ENCODE measurements at places on chromosomes 3 and 15.

DNA sequence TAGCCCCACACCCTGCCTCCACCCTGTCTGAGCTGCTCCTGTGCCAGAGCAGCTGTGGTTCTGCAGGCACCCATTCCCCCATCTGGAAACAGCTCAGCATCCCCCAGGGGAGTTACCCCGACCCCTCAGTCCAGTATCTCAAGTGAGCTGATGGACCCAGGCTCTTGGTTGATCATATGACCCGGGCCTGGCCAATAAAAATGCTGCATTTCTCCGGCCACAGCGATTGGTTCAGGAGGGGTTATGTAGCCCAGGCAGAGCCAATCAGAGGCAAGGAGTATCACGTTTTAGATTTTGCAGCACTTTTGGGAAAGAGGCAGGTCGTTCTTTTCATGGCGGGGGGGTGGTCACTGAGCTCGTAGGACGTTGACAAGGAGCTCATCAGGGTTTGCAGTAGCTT lies 120.8 kb downstream of the TPRA1 start:
- DNase-seq, result no peak

DNA sequence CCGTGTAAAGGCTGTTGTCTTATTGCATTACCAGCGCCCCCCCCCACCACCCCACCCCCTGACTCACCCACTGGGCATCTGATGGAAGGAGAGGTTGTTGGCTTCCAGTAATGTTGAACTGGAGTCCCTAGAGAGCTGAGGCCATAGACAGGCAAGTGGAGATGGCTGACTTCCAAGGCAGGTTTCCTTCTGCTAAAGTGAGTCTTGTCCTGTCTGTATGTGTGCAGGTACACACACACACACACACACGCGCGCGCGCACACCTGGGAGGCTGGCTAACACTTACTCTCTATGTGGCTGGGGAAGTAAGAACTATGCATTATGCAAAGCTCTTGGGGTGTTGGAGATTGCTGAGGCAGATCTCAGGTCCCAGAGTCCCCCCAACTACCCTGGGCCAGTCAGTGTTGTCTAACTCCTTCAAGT lies 1.6 kb upstream of the KY start:
- peak; percentile 46 for DNase-seq

- no peak for DNase-seq
Observed at GRCh38 chr3:114867835-114868503, 279.1 kb downstream of the ZBTB20 start.

- no peak for DNase-seq
Observed at GRCh38 chr15:67132276-67132675, 66.9 kb downstream of the SMAD3 start.

DNA sequence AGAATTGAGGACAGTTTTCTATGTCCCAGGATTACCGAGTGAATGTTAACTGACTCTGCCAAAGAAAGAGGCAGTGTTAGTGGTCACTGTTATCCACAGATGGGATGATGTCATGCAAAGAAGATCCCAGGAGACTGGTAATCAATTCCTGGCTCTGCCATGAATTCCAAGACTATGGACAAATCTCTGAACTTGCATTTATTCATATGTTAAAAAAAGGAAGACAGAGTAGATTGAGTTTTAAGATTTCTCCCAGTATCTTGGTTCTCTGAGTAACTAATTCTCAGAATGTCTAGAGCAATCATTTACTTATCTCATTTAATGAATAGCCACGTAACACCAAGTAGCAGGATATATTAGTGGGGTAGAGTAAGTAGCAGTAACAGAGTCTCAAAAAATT lies 11.5 kb upstream of the MAP3K13 start:
- no peak for DNase-seq

DNA sequence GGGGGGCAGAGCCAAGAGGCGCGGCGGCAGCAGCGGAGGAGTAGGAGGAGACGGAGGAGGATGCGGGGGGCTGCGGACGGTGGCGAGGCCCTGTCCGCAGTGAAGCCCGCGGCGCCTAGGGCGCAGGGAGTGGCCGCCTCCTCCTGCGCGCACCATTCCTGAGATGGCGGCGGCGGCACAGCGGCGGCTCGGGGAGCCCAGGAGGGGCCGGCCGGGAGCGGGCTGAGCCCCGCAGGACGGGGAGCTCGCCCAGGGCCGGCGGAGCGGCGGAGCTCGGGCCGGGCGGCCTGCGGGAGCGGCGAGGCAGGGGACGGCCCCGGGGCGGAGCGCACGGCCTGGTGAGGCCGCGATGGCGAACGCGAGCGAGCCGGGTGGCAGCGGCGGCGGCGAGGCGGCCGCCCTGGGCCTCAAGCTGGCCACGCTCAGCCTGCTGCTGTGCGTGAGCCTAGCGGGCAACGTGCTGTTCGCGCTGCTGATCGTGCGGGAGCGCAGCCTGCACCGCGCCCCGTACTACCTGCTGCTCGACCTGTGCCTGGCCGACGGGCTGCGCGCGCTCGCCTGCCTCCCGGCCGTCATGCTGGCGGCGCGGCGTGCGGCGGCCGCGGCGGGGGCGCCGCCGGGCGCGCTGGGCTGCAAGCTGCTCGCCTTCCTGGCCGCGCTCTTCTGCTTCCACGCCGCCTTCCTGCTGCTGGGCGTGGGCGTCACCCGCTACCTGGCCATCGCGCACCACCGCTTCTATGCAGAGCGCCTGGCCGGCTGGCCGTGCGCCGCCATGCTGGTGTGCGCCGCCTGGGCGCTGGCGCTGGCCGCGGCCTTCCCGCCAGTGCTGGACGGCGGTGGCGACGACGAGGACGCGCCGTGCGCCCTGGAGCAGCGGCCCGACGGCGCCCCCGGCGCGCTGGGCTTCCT lies at the start of gene GPR27:
Gene GPR27, plus strand, starts transcription at position 155 of the 909 bp plus-strand sequence. Its CDS starts 195 bp downstream, at position 350.
- no peak for DNase-seq

GRCh38 chr3:71974786-71975185 lies 189.8 kb upstream of the PROK2 start:
- no peak for DNase-seq

DNA sequence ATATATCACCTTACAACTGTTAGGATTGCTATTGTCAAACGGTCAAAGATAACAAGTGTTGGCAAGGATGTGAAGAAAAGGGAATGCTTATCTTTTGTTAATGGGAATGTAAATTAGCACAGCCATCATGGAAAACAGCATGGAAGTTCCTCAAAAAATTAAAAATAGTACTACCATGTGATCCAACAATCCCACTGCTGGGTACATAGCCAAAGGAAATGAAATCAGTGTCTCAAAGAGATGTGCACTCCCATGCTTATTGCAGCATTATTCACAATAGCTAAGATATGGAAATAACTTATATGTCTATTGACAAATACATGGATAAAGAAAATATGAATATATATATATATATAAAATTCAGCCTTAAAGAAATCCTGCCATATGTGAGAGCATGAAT lies 274.6 kb downstream of the EDEM1 start:
- DNase-seq, result no peak

- no peak for DNase-seq
Observed at GRCh38 chr15:70348226-70348543, 250.5 kb upstream of the TLE3 start.

GRCh38 chr15:33699691-33700447 lies 268.4 kb upstream of the CHRM5 start:
- no peak for DNase-seq

- no peak for DNase-seq
Observed at GRCh38 chr3:10417847-10418246, 87.5 kb downstream of the ATP2B2 start.

DNA sequence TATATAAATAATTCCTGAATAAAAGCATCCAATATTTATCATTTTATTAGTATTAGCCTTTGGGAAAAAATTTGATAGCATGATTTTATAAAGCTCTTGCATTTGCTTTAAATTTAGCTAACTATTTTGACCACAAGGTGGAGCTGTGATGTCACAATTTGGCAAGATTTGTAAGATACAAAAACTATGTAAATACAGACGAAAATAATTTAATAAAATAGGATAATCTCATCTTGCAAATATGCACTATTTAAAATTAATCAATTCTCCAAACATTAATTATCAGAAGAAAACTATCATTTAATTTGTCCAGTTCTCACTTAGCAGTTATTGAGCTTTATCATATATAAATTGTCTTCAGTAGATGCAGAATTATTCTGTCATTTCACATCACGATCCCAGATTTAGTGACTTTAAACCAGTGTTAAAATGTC lies 95.4 kb downstream of the PLOD2 start:
- DNase-seq, result peak; percentile 53

- no peak for DNase-seq
Observed at GRCh38 chr3:9078561-9079240, 115.4 kb upstream of the RAD18 start.

GRCh38 chr15:71451130-71451529 lies 335.9 kb downstream of the THSD4 start:
- DNase-seq, result no peak

- no peak for DNase-seq
Observed at GRCh38 chr3:186871403-186871924, 29.0 kb downstream of the ADIPOQ start.

DNA sequence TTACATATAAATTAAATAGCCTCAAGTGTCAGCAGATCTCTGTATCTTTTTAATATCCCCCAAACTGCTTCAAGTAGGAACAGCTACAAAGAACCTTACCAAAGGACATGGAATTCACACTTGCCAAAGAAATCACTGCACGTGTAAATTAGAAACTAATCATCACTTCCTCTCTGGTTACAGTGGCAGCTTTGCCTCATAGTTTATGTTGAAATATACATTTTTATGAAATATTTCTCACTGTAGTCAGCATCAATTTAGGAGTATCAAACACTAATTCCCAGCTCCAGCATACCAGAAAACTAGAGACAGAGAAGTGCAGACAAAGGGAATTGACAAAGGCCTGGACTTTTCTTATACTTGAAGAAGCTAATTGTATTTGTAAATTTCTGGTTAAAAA lies 260.9 kb downstream of the TIGIT start:
- DNase-seq, result peak; percentile 59

DNA sequence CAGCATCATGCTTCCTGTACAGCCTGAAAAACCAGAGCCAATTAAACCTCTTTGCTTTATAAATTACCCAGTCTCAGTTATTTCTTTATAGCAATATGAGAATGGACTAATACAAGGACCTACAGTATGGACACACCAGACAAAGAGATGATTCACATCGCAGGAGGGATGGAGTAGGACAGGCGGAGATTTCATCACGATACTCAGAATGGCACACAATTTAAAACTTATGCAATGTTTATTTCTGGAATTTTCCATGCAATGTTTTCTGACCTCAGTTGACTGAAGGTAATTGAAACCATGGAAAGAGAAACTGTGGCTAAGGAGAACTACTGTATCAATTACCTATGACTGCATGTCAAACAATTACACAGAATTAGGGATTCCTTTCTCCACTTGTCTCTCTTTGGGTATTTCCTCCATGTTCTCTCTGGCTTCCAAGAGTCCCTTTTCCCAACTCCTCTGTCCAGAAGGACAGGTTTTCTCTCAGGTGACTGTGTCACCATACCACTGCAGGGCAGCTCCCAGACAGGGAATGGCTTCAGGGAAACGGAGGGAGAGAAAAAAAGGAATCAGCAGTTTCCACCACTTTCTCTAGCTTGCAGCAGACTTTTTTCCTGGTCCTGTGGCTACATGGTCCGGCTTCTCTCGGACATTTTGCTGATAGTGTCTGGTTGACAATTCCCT lies 3.0 kb upstream of the ANO10 start:
- DNase-seq, result no peak

DNA sequence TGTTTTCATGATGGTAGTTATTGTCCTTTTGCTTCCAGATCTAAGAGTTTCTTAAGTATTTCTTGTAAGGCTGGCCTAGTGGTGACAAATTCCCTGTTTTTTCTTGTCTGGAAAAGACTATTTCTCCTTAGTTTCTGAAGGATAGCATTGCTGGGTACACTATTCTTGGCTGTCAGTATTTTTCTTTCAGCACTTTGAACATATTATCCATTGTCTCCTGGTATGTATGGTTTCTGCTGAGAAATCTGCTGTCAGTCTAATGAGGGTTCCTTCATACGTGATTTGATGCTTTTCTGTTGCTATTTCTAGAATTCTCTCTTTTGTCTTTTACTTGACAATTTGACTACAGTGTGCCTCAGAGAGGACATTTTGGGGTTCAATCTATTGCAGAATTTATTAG lies 134.3 kb downstream of the CGGBP1 start:
- no peak for DNase-seq

GRCh38 chr15:41507820-41508290 lies 5.8 kb downstream of the LTK start:
- DNase-seq, result no peak

DNA sequence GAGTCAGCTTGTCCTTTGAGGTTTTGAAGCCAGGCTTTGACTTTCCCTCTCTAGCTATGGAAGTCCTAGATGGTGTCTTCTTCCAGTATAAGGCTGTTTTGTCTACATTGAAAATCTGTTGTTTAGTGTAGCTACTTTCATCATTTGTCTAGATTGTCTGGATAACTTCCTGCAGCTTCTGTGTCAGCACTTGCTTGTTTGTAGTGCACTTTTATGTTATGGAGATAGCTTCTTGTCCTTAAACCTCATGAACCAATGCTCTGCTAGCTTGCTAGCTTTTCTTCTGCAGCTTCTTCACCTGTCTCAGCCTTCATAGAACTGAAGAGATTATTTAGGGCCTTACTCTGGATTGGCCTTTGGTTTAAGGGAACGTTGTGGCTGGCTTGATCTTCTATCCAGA lies 43.8 kb downstream of the AKAP13 start:
- DNase-seq, result no peak

GRCh38 chr3:195886181-195887141 lies 21.9 kb downstream of the TNK2 start:
- DNase-seq, result peak; percentile 34

DNA sequence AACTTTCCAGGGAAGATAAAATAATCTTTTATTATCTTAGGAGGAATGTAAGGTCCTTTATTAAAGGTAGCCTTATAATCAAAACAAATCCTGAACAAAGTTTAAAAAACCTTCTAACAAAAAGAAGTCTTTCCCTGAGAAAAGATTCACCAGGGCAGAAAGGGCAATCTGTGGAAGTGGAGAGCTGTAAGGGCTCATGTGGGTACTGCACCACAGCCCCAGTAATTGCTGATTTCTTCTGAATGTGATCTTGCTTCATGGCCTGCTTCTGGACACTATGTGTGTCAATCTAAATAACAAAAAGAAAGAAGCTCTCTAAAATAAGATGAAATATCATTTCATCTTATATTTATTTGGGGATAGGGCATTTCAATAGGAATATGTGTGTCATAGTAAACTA lies 1501.6 kb downstream of the OTOL1 start:
- DNase-seq, result no peak

GRCh38 chr15:58361273-58361759 lies 70.5 kb upstream of the LIPC start:
- peak; percentile 98 for DNase-seq

- DNase-seq, result no peak
Observed at GRCh38 chr3:76300746-76301145, 515.4 kb upstream of the ZNF717 start.

- peak; percentile 80 for DNase-seq
Observed at GRCh38 chr15:31471731-31472430, 145.2 kb downstream of the KLF13 start.

DNA sequence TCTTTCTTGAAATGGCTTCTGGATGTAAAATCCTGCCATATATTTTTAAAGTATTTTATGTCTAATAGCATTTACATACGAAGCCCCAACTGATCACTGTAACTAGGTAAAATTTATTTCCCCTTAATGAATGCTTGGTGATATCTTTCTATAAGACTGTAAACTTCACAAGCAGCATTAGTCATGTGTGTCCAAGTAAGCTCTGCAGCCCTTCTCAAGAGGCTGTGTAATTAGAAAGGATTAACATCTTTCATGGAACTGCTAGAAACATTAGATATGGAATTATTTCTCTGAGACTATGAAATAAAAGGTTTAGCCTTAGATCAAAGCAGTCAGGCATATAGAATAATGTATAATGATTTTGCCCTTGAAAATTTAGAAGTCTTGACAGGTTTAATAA lies 143.3 kb downstream of the EPHA3 start:
- DNase-seq, result no peak

Measured in fibroblast of skin of left quadriceps (primary cell).